ENCODE measurements at places on chromosomes 5 and 9. TPM values are rescaled to one million over a fixed set of nuclear protein-coding genes. Genes with fewer than 3 reads are reported as not detected.

ZNF454 gene
- not detected for total RNA-seq

NR6A1 gene
- total RNA-seq, result 0.81 TPM

PLPPR1 gene
- not detected for total RNA-seq

CNTLN gene
- total RNA-seq, result 1.6 TPM

MYMK gene
- total RNA-seq, result not detected

NRARP gene
- 1.5 TPM for total RNA-seq

FOXI1 gene
- total RNA-seq, result not detected

CDH9 gene
- total RNA-seq, result not detected

GLIPR2 gene
- 45.1 TPM for total RNA-seq

STPG3 gene
- not detected for total RNA-seq

CYLC2 gene
- total RNA-seq, result not detected

FGF1 gene
- total RNA-seq, result not detected

CCNB1 gene
- total RNA-seq, result 119 TPM

ORM1 gene
- not detected for total RNA-seq

TAF9 gene
- total RNA-seq, result 52.7 TPM

OTULIN gene
- 67.0 TPM for total RNA-seq

TMEFF1 gene
- total RNA-seq, result 0.10 TPM

SNX2 gene
- total RNA-seq, result 36.9 TPM

TLX3 gene
- not detected for total RNA-seq

SPATA31A3 gene
- not detected for total RNA-seq

LPAR1 gene
- total RNA-seq, result not detected

CFAP157 gene
- total RNA-seq, result 0.10 TPM

RHOBTB3 gene
- 0.37 TPM for total RNA-seq

AGXT2 gene
- not detected for total RNA-seq

GPX3 gene
- total RNA-seq, result not detected

PHF24 gene
- total RNA-seq, result not detected

HNRNPH1 gene
- 957 TPM for total RNA-seq

MSANTD3 gene
- 11.4 TPM for total RNA-seq

PCDHB12 gene
- total RNA-seq, result not detected

MTRR gene
- total RNA-seq, result 71.5 TPM

BRD3 gene
- 24.2 TPM for total RNA-seq

TIGD6 gene
- 2.5 TPM for total RNA-seq

GPR151 gene
- not detected for total RNA-seq

SHOC1 gene
- not detected for total RNA-seq

LMX1B gene
- not detected for total RNA-seq

LCN15 gene
- total RNA-seq, result not detected

ZDHHC11 gene
- total RNA-seq, result 24.1 TPM

EXOSC2 gene
- 60.4 TPM for total RNA-seq

PCAT7 gene
- total RNA-seq, result not detected

PAEP gene
- total RNA-seq, result not detected

ADAMTSL2 gene
- total RNA-seq, result not detected

PRR16 gene
- total RNA-seq, result not detected

FST gene
- not detected for total RNA-seq

DPYSL3 gene
- 0.20 TPM for total RNA-seq

SVEP1 gene
- total RNA-seq, result not detected
